Dorsolateral prefrontal cortex (tissue), 122 donors: ENCODE measurements at places on chromosomes 12 and 14. TPM values are rescaled to one million over a fixed set of nuclear protein-coding genes. Genes with fewer than 3 reads are reported as not detected.

The LBHD2 gene
- 1.5 TPM for total RNA-seq

The KLRC4 gene
- 3.3 TPM for total RNA-seq

The NAP1L1 gene
- total RNA-seq = 353 TPM

The IGFBP6 gene
- 21.5 TPM for total RNA-seq

The TAS2R20 gene
- 5.4 TPM for total RNA-seq

The RGS6 gene
- 57.8 TPM for total RNA-seq

The CSRP2 gene
- total RNA-seq = 15.9 TPM

The CCDC175 gene
- 3.3 TPM for total RNA-seq

The PTPRR gene
- 21.5 TPM for total RNA-seq

The NGB gene
- 38.7 TPM for total RNA-seq

The ACSM4 gene
- total RNA-seq = not detected

The P2RX2 gene
- total RNA-seq = not detected

The SLC5A8 gene
- total RNA-seq = 1.2 TPM

The GPRC5A gene
- total RNA-seq = 0.88 TPM

The RTN1 gene
- total RNA-seq = 319 TPM

The WDHD1 gene
- total RNA-seq = 3.3 TPM

The GARIN6 gene
- not detected for total RNA-seq

The AQP2 gene
- not detected for total RNA-seq

The GUCY2C gene
- total RNA-seq = not detected

The DLK1 gene
- not detected for total RNA-seq

The GPR68 gene
- total RNA-seq = 1.3 TPM

The POTEM gene
- not detected for total RNA-seq

The AREL1 gene
- 32.8 TPM for total RNA-seq

The COL2A1 gene
- 1.1 TPM for total RNA-seq

The CYP27B1 gene
- total RNA-seq = not detected

The CDK17 gene
- total RNA-seq = 97.8 TPM

The RNU4-1 gene
- 1,803 TPM for total RNA-seq

The KRT6A gene
- not detected for total RNA-seq

The UNC119B gene
- total RNA-seq = 23.3 TPM

The MUCL1 gene
- total RNA-seq = not detected

The RAD9B gene
- total RNA-seq = 2.2 TPM

The BCL11B gene
- 11.4 TPM for total RNA-seq

The RPGRIP1 gene
- total RNA-seq = not detected

The NYNRIN gene
- 10.5 TPM for total RNA-seq

The KRT8 gene
- total RNA-seq = 0.49 TPM

The DACT1 gene
- total RNA-seq = 13.8 TPM

The HCAR3 gene
- total RNA-seq = 0.77 TPM

The GPR84 gene
- total RNA-seq = 0.69 TPM

The SDSL gene
- 8.9 TPM for total RNA-seq

The LRCOL1 gene
- total RNA-seq = not detected

The HHIPL1 gene
- 16.3 TPM for total RNA-seq

The CLEC7A gene
- total RNA-seq = 6.4 TPM

The RNASE7 gene
- total RNA-seq = not detected

The CDKL1 gene
- 55.1 TPM for total RNA-seq
